NCI-H82 (cell line): ENCODE measurements at places on chromosomes 2 and 18.

GRCh38 chr18:46071653-46072375, at the start of gene PSTPIP2:
PSTPIP2 (minus strand) TSS chr18:46072260; CDS start chr18:46072188, 72 bp downstream.
- peak; percentile 54 for DNase-seq

- DNase-seq = no peak
Observed at GRCh38 chr2:79083597-79084251, 4.1 kb downstream of the REG1B start.

- peak; percentile 45 for DNase-seq
Observed at GRCh38 chr2:43634604-43635306, 2.3 kb upstream of the PLEKHH2 start.

- DNase-seq = no peak
Observed at GRCh38 chr2:55844986-55845385, 78.6 kb downstream of the EFEMP1 start.

GRCh38 chr2:207501802-207502576, 27.8 kb upstream of the CREB1 start:
- DNase-seq = no peak

DNA sequence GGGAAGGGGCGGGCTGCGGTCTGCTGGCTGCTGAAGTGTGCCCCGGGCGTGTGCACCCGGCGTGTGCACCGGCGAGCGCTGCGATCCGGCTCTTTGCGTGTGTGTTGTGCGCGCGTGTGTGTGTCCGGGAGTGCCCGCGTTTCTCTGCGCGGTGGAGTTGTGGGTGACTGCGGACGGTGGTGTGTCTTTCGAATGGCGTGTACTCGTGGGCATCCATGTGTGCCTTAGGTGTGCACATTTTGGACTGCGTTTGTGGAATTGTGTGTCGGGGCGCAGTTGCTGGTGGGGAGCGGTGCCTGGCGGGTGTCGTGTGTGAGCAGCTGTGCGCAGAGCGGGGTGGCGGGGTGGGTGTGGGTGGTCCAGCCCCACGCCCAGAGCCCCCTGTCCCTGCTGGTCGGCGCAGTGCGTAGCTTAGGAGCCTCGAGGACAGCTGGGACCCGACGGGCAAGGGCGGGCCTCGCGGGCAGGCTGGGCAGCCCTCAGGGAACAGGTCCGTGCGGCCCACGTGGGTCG, 533 bp downstream of the HPCAL1 start:
- peak; percentile 73 for DNase-seq

- DNase-seq = peak; percentile 32
Observed at GRCh38 chr2:116696223-116696622, 1118.3 kb upstream of the DDX18 start.

DNA sequence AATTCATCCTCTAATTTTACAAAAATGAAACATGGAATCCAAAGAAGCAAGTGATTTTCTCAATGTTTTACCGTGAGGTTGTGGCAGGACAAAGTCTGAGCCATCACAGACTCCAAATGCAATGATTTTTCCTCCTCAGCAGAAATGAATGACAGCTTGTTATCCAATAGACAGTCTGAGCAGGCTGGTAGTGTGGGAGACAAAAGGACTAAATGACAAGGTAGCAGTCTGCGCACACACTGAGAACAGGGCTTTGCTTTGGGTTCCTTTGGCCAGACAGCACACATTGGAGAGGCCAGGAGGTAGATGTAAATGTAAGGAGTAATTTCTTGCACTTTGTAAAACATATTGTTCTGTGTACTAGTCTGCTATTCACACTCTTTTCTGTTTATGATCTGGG, 50.3 kb upstream of the RGPD4 start:
- DNase-seq = peak; percentile 5

- no peak for DNase-seq
Observed at GRCh38 chr2:65361623-65362022, 70.8 kb downstream of the SPRED2 start.

DNA sequence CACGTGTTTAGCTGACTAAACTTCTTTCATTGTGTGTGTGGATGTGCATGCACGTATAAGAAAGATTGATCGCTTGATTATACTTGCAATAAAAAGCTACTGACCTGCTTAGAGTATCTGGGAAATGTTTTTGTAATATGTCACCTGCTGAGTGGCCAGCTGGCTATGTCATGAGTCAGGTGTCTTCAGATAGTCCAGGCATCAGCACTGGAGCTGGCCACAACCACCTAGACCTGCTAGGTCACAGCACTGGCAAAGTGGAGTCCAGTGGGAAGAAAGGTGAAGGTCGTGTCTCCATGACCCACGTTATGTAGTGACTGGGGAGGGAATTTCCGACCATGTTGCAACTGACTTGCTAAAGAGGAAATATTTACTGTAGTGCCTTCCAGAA, 147.0 kb downstream of the ESCO1 start:
- no peak for DNase-seq

DNA sequence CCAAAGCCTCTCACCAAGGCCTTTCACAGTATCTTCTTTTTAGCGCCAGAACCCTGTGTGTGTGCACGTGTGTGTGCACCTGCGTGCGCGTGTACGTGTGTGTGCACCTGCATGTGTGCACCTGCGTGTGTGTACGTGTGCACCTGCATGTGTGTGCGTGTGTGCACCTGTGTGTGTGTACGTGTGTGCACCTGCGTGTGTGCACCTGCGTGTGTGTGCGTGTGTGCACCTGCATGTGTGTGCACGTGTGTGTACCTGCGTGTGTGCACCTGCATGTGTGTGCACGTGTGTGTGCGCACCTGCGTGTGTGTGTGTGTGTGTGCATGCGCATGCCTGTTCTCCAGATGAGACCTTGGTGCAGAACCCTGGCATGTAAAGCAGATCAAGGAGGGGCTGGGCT, 131.4 kb upstream of the HDAC4 start:
- no peak for DNase-seq

DNA sequence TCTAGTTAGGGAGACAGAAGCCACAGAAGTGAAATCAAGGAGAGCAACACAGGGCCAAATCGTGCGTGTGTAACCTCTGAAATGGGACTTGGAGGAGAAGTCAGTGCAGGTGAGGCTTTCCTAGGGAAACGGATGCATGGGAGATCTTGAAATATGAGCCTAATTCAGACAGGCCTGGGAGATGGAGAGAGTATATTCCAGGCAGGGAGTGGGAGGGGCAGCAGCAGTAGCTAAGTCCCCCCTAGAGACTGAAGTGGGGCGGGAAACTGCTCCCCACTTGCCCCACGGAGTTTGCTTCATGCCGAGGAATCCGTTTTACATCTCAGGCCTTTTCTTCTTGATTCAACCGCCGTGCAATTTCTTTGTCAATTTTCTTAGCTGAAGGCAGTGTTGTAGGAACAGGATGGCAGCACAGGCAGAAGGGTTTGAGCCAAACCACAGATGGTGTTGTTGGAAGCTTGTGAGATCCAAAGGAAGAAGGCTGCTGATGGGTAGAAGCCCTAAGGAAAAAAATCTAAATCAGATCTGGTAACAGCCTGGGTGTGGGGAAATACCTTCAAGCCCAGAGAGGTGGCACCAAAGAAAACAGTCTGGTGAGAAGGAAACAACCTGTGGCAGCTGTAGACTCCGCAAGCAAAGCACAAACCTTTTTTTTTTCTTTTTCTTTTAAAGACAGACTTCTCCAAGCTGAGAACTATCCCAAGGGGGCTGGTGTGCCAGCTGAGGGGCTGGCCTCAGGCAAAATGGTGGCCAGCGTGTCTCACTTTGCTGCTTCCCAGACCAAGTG, 40.2 kb downstream of the EPAS1 start:
- DNase-seq = no peak

DNA sequence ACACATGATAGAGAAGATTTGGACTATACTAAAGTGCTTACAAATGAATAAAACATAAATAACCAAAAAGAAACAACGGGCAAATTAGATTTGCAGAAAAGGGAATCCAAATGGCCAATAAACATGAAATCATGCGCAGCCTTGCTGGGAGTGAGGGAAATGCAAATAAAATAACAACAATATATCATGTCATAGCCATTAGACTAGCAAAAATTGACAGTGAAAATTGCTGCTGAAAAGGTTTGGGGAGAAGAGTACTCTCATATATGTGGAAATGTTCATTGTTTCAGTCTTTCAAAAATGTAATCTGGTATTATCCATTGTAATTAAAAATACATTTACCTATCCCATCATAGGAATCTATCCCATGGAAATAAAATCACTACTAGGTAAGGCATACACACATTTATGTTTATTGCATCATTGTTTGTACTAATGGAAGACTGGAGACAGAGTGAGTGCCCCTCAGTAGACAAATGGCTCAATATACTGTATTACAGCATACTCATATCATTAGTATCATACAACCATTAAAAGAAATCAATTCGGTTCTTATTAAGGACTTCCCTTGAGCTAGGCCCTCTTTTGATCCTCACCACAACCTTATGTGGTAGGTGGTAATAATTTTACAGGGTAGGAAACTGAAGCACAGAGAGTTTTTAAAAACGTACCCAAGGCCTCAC, 94.1 kb upstream of the MSTN start:
- DNase-seq = no peak

GRCh38 chr2:21289989-21290388, 166.2 kb downstream of the TDRD15 start:
- no peak for DNase-seq
